Bladder microvascular endothelial cell (primary cell): ENCODE measurements at places on chromosomes 16 and 17. TPM values are rescaled to one million over a fixed set of nuclear protein-coding genes. Genes with fewer than 3 reads are reported as not detected.

Gene TMEM100
- total RNA-seq, result 17.1 TPM in 1 of 2 replicates, not detected in the other

Gene ASIC2
- total RNA-seq, result not detected in 2 replicates

Gene MT1A
- total RNA-seq, result 0.65 and 0.69 TPM in 2 replicates

Gene EZH1
- total RNA-seq, result 9.6 and 18.8 TPM in 2 replicates

Gene ABCC12
- not detected in 2 replicates for total RNA-seq

Gene CDRT15
- not detected in 2 replicates for total RNA-seq

Gene LGALS9B
- total RNA-seq, result not detected in 2 replicates

Gene ABCA6
- total RNA-seq, result 19.3 and 21.1 TPM in 2 replicates

Gene CD300A
- not detected in 2 replicates for total RNA-seq

Gene TM4SF5
- total RNA-seq, result not detected in 2 replicates

Gene GRB7
- 0.16 TPM in 1 of 2 replicates, not detected in the other for total RNA-seq

Gene HSD17B1
- total RNA-seq, result 0.49 and 1.1 TPM in 2 replicates

Gene DNAI2
- not detected in 2 replicates for total RNA-seq

Gene GAS7
- total RNA-seq, result 0.49 and 3.7 TPM in 2 replicates

Gene MYH8
- total RNA-seq, result not detected in 2 replicates

Gene SPATA22
- total RNA-seq, result under 0.01 TPM in 1 of 2 replicates, not detected in the other

Gene SKAP1
- total RNA-seq, result 0.16 TPM in 1 of 2 replicates, not detected in the other

Gene RNF222
- total RNA-seq, result under 0.01 TPM in 1 of 2 replicates, not detected in the other

Gene WFIKKN2
- total RNA-seq, result not detected in 2 replicates

Gene MAPT
- under 0.01 and 0.13 TPM in 2 replicates for total RNA-seq
